Midbrain (tissue), 1 donor: ENCODE measurements at places on chromosomes 3 and 15.

DNA sequence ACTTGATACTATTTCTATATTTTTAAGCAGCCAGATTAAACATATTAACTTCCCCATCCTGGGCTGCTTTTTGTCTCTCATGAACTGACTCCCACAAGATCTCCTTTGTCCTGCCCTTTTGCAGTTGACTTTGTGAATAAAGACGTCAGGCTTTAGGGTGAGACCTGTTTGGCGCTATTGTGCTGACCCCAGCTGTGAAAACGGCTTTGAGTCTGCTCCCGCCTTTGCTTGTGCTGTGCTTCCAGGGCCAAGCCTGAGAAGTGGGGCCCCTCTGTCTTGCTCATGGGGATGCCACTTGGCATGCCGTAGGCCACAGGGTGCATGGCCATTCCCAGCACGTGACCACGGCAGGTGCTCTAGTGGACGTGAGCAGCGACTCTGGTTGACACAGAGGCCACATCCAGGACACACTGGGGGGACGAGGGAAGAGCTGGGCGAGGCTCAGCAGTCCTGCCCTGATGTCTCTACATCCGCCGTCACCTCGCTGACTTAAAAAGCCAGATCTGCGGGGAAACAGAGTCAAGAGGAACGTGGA is 268.9 kb upstream of the LYSMD4 start:
- DNase-seq: no peak

- no peak for DNase-seq
Observed at GRCh38 chr3:152606146-152606545, 228.8 kb upstream of the P2RY1 start.

GRCh38 chr15:47870956-47871625 is 153.8 kb downstream of the SEMA6D start:
- DNase-seq: no peak

- DNase-seq: no peak
Observed at GRCh38 chr3:133709139-133709750, 36.9 kb upstream of the TF start.
